ENCODE measurements at places on chromosomes 6 and 20. TPM values are rescaled to one million over a fixed set of nuclear protein-coding genes. Genes with fewer than 3 reads are reported as not detected.

DNA sequence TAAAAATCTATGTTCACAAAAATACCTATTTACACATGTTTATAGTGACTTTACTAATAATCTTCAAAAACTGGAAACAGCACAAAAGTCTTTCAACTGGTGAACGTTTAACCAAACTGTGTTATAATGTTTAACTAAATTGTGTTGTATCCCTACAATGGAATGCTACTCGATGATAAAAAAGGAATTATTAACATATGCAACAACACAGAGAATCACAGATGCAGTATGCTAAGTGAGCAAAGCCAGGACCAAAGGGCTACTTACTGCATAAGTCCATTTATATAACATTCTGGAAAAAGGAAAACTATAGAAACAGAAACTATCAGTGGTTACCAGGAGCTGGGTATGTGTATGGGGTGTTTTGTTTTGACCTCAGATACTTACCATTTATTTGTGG is 602.2 kb upstream of the BTBD3 start:
- no peak for DNase-seq

- DNase-seq: no peak
These were observed 88.2 kb upstream of the BHLHE23 start for GRCh38 chr20:63094767-63095499.

GRCh38 chr6:17932330-17932852 is 55.0 kb downstream of the KIF13A start:
- DNase-seq: no peak

- no peak for DNase-seq
These were observed 17.0 kb upstream of the CD109 start for GRCh38 chr6:73679009-73679408.

GRCh38 chr20:843912-844311 is 10.4 kb downstream of the FAM110A start:
- DNase-seq: no peak

GRCh38 chr6:88290411-88290810 is 124.3 kb upstream of the CNR1 start:
- DNase-seq: no peak

- no peak for DNase-seq
These were observed at the start of gene PPP1R3G for GRCh38 chr6:5084781-5085647. Gene PPP1R3G (plus strand): TSS chr6:5085341. CDS start chr6:5085486, 145 bp downstream.

GRCh38 chr20:63748070-63748933 is 8.7 kb downstream of the SLC2A4RG start:
- DNase-seq: no peak

DNA sequence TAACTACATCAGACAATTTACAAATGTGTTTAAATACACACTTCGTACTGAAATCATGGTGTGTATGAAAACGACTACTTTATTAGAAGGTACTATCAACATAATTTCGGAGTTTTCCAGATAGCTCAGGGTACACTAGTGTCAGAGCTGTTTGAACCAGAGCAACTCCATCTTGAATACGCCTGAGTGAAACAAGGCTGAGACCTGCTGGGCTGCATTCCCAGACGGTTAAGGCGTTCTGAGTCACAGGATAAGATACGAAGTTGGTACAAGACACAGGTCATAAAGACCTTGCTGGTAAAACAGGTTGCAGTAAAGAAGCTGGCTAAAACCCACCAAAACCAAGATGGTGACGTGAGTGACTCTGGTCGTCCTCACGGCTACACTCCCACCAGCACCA is 167.6 kb downstream of the THBS2 start:
- DNase-seq: no peak

DNA sequence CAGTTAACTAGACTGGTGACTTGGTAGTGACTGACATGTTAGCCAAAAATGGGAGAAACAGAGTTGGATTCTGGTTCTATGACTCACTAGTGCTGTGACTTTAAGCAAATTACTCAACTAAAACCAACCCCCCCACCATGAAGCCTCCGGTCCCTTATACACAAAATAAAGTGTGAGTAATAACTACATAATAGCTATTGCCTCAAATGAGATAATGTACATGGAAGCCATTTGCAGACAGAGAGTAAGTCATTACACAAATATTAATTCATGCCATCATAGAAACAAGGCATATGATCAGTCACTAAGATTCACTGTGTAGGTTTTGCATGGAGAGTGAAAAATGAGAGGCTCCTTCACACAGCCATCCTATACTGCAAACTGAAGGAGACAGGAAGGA is 111.9 kb downstream of the HIVEP2 start:
- DNase-seq: peak; percentile 85

DNA sequence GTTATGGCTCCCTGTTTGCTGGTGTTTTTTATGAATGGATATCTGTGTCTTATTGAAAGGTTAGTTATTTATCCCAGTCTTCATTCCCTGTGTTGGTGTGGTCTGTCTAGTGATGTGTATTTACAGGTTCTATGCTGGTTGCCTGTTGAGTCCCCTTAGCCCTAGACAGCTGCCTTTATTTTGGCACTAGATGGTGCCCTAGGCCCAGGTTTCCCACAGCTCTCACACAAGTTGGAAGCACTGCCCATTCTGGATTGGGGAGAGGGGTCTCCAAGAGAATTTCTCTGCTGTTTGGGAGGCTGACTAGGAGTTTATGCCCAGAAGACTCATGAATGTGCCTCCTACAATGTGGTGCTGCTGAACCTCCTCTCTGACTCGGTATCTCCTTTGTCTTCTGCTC is 12.4 kb downstream of the GRM1 start:
- no peak for DNase-seq

DNA sequence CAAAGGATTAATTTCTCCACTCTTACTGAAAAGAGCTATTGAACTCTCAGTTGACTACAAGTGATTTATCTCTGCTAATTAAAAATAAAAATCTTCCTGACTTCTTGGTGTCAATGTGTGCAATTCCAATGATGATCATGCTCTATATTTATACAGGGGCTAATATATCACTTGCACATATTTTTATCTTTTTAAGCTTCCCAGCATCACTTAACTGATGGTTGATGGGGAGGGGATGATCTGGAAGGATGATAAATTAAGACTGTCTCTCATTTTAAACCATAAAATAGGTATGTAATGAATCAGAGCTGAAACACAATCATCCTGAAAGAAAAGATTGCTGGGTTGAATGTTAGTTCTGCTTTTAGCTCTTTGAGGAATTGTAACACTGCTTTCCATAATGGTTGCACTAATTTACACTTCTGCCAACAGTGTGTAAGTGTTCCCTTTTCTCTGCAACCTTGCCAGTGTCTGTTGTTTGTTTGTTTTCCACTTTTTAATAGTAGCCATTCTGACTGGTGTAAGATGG is 169.6 kb upstream of the ECI2 start:
- DNase-seq: no peak

- DNase-seq: no peak
These were observed 95.9 kb upstream of the CHD6 start for GRCh38 chr20:41714030-41714429.

DNA sequence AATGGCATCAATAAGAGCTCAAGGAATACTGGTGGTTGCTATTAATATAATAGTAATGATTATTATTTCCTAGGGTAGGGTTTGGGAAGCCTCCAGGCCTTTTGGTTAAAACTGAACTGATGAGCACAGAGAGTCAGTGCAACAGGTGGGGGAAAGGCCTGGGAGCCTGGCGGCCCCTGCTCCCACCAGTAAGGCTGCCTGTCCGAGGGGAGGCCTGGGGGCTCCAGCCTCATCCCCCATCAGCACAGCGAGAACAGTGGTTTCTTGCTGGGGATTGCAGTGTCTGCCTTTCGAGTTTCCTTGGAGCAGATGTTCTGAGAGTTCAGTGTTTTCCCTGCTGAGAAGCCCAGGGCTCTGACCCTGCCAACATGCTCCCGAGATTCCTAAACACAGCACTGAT is 340.4 kb downstream of the CDH26 start:
- no peak for DNase-seq

GRCh38 chr20:11451793-11452291 is 465.9 kb upstream of the BTBD3 start:
- DNase-seq: no peak

DNA sequence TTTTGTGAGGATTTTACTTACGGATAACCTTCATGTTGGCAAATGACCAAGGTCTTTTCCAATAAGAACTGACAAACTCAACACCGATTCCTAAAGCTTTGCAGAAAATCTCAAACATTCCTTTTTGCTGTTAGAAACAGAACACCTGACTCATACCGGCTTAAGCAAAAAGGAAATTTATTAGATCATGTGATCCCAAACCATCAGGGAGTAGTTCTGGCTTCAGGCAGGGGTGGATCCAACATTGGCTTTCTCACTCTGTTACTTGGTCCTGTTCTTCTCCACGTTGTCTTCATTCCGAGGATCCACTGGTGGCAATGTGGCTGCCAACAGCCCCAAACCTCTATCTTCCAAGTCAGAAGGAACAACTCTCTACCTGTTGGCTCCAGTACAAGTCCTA is 95.9 kb upstream of the PMEPA1 start:
- DNase-seq: no peak

DNA sequence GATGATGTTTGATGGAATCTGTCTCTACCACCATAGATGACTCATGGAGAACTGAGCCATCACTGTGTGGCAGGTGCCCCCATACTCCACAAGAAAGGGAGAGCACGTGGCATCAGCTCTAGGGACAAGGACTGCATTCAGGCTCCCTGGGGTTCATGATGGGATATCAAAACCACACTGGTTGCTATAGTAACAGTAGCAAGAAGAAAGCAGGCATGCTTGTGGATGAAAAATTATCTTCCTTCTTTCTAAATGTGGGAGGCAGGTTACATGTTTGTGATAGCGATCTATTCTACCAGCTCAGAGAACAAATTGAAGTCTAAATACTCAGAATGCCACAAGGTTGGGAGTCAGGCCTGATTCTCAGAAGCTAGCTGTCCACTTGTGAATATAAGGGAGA is 224.2 kb downstream of the ARHGAP18 start:
- DNase-seq: no peak

SAPCD1 gene
- 2.2 TPM for total RNA-seq

EYA2 gene
- not detected for total RNA-seq

MLIP gene
- total RNA-seq: not detected

SSTR4 gene
- total RNA-seq: not detected

TP53TG5 gene
- total RNA-seq: not detected

IFNGR1 gene
- 52.6 TPM for total RNA-seq

GSTA2 gene
- not detected for total RNA-seq

HLA-DRA gene
- 0.62 TPM for total RNA-seq

NRSN2 gene
- 36.9 TPM for total RNA-seq

C20orf173 gene
- total RNA-seq: not detected

Data from kidney epithelial cell (primary cell).